ENCODE measurements at places on chromosomes 5 and 9.
A peak's percentile ranks its signal among the peaks of the same experiment; 100 is the strongest.

GRCh38 chr5:82975396-82975795 lies 101.8 kb downstream of the TMEM167A start:
- DNase-seq, result no peak

DNA sequence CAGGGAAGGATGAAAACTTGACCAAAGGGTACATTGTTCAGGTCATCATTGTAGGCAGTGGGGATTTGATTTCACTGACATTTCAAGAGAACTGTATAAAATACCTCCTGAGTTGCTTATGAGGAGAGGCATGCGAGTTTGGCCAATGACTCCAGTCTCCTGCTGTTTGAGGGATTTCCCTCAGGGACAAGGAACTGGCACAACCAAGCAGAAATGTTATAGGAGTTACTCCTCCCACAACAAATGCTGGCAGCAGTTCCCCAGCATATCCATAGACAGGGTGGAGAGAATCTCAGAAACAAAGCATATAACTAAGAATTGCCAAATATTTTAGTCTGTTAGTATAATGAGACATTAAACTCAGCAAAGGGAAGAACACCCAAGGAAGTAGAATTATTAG lies 47.2 kb upstream of the FBXL7 start:
- peak; percentile 57 for DNase-seq

GRCh38 chr9:18188971-18189370 lies 285.0 kb upstream of the ADAMTSL1 start:
- no peak for DNase-seq

DNA sequence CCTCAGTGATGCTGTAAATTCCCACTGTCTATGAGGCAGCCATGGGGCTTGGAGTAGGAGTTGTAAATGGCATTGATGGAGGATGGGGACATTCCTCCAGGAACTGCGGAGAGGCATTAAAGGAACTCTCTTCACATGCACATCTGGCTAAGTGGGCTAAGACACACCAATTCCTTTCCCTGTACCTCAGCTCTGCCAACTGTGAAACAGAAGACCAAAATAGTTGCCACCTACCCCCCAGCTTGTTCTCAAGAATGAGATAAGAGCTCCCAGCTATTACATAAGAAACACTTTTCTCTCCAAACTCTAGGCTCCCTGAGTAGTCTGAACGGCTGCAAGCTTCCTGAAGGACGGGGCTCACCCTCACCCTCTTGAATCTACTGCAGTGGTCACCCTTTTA lies 144.6 kb upstream of the SLC30A5 start:
- DNase-seq, result no peak

DNA sequence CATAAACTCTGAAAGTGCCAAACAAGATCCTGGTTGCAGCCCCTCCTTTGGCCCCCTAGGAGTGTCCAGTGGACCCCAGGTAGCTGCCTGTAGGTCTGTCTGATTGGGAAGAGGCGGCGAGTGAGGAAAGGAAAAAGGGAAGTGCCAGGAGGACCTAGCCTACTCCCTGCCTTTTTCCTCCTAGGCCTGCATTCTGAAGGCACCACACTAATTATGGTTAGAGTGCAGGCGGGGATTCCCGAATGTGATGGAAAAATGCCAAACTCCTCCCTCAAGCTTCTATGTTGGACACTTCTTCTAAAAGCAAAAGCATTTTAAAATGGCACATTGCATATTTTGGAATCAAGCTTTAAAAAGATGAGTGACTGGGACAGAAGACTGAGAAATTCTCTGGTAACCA lies 83.2 kb upstream of the SMIM15 start:
- DNase-seq, result peak; percentile 42

DNA sequence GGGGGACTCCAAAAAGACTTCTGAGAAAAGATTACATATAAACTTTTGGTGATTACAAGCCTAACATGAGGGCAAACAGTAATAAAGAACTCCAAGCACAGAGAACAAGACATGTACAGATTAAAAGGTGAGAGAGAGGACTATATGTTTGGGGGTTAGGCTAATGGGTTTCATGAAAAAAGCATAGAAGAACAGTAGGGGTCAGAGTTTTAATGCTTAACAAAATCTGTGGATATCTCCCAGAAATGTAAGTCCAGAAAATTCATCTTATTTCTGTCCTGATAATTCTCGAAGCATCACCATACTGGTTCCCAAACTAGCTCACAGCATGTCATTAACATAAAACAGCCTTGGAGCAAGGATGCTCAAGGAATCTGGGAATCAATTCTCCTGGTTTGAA lies 137.2 kb downstream of the ARRDC3 start:
- DNase-seq, result peak; percentile 51

DNA sequence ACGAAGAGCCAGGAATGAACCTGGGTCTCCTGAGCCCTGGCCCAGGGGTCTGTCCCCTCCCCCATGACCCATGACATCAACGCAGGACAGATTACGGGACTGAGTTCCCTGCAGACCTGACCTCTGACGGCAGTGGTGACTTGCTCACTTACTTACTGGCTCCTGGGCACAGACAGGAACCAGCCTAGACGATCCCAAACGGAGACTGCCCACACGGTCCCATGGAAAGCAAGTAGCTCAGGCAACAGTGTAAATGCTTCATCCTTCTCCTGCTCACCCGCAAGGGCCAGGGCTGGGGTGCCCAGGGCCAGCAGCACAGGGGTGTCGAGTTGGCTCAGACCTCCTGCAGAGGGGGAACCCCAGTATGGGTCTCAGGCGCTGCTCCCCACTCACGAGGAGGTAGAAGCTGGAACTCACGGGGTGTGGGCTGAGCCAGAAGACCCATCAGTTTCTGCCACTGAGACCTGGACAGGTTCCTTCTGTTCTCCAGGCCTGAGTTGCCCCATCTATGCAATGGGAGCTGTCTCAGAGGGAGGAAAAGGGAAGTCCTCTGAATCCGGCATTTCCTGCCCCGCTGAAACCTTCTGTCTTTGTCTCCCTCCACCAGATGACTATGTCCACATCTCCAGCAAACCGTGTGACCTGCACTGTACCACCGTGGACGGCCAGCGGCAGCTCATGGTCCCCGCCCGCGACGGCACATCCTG lies 5.6 kb downstream of the ADAMTSL2 start:
- no peak for DNase-seq
